ENCODE measurements at places on chromosomes 13 and 19. TPM values are rescaled to one million over a fixed set of nuclear protein-coding genes. Genes with fewer than 3 reads are reported as not detected.

Gene ZNF285
- total RNA-seq = 0.16 TPM

DNA sequence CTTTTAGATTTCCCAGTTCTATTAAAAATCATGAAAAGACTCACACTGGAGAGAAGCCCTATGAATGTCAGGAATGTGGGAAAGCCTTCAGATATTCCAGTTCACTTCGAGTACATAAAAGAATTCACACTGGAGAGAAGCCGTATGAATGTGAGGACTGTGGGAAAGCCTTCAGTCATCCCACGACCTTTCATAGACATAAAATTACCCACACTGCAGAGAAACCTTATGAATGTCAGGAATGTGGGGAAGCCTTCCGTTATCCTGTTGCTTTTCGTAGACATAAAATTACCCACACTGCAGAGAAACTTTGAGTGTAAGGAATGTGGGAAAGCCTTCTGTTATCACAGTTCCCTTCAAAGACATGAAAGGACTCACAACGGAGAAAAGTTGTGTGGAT lies 55.2 kb downstream of the ZNF627 start:
- H3K27ac ChIP-seq = no peak overlapping the region
- no peak for DNase-seq
- H3K27me3 ChIP-seq = no peaks in the 10 kb centered on the region
- H3K4me1 ChIP-seq = no peaks in the 10 kb centered on the region
- no peaks in the 10 kb centered on the region for H3K36me3 ChIP-seq

DNA sequence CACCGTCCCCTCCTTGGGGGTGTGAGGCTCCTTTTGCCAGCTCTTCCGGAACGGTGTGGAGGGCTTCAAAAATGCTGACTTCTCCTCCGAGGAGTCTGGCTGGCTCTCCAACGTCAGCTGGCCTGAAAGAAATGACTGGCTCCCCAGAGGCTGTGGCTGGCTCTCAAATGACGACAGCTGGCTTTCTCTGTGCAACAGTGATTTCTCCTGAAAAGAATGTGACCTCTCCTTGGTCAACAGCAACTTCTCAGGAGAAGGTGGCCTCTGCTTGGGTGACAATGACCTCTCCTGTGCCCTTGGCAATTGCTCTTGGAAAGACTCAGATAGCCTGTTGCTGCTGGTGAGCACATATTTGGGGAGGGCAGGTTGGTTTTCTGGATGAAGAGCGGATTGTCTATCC lies 29.2 kb downstream of the ONECUT3 start:
- peaks cover 53% of the 10 kb centered on the region for H3K27me3 ChIP-seq
- H3K4me3 ChIP-seq = no peak overlapping the region
- H3K36me3 ChIP-seq = no peaks in the 10 kb centered on the region
- DNase-seq = no peak
- no peaks in the 10 kb centered on the region for H3K4me1 ChIP-seq
- H3K27ac ChIP-seq = no peak overlapping the region

DNA sequence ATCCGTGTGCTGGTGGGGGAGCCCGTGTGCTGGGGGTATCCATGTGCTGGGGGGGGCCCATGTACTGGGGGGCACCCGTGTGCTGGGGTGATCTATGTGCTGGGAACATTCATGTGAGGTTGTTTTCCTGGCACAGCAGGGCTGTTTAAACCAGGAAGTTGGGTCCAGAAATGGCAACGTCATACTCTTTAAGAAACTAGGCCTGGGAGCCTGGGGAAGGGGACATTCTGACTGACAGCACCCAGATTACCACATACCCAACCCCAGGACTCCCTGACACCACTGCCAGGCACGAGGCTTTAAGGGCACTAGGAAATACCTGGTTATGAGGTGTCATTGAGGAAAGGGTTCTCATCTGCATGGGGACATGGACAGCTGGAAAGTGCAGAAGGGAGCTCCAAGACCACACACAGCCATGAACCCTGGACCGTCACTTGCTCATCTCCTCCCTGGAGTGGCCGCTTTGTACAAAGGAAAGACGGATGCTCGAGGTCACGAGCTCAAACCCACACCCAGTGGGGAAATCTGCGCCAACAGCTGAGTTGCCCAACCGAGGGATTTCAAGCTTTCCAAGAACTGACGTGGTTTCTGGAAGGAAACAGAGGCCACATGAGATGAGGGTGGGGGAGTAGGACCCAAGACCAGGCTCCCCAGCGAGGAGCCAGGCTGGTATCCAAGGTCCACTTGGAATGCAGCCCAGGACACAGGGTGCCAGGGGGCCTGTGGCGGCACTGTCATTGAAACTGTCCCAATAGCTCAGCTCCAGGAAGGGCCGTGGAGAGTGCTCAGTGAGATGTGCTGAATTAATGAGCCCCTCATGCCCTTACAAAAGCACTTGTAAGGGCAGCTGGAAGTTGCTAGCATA lies 40.9 kb downstream of the RAB20 start:
- H3K4me3 ChIP-seq = no peak overlapping the region
- H3K4me1 ChIP-seq = peaks cover 17% of the 10 kb centered on the region
- no peaks in the 10 kb centered on the region for H3K27me3 ChIP-seq
- no peaks in the 10 kb centered on the region for H3K36me3 ChIP-seq
- H3K27ac ChIP-seq = no peak overlapping the region

GRCh38 chr19:6023936-6024335 lies 46.0 kb upstream of the RANBP3 start:
- no peak overlapping the region for H3K27ac ChIP-seq
- no peaks in the 10 kb centered on the region for H3K36me3 ChIP-seq
- peaks cover 8% of the 10 kb centered on the region for H3K4me1 ChIP-seq

DNA sequence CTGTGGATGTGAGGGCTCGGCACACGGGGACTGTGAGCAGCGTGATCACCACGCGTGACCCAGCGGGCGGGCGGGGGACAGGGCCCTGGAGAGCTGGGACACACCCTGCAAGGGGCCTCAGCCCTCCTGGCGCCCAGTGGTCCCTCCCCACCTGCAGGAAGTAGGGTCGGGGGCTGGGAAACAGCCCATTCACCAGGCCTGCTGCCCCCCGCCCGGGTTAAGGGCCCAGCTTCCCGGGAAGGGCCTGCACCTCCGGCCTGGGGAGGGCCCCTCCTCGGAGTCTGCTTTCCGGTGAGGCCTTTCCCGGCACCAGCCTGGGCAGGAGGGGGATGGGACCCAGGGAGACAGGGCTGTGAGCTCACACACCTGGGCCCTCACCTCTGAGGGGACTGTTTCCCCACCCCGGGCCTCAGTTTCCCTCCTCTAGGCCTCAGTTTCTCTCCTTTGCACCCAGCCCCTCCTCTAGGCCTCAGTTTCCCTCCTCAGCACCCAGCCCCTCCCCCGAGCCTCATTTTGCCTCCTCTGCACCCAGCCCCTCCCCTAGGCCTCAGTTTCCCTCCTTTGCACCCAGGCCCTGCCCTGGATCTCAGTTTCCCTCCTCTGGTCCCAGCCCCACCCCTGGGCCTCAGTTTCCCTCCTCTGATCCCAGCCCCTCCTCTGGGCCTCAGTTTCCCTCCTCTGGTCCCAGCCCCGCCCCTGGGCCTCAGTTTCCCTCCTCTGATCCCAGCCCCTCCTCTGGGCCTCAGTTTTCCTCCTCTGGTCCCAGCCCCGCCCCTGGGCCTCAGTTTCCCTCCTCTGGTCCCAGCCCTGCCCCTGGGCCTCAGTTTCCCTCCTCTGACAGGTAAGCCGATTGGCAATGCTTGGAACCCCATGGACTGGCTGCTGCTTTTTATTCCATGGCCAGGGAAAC lies 1.9 kb upstream of the MADCAM1 start:
- DNase-seq = no peak
- H3K27me3 ChIP-seq = peaks cover 26% of the 10 kb centered on the region
- H3K4me3 ChIP-seq = no peak overlapping the region
- no peaks in the 10 kb centered on the region for H3K36me3 ChIP-seq
- peaks cover 27% of the 10 kb centered on the region for H3K4me1 ChIP-seq
- no peak overlapping the region for H3K27ac ChIP-seq

- H3K27ac ChIP-seq = no peak overlapping the region
- DNase-seq = no peak
- no peaks in the 10 kb centered on the region for H3K4me1 ChIP-seq
- H3K36me3 ChIP-seq = no peaks in the 10 kb centered on the region
- no peak overlapping the region for H3K4me3 ChIP-seq
Observed at GRCh38 chr13:84946192-84946591, 853.0 kb downstream of the SLITRK6 start.

DNA sequence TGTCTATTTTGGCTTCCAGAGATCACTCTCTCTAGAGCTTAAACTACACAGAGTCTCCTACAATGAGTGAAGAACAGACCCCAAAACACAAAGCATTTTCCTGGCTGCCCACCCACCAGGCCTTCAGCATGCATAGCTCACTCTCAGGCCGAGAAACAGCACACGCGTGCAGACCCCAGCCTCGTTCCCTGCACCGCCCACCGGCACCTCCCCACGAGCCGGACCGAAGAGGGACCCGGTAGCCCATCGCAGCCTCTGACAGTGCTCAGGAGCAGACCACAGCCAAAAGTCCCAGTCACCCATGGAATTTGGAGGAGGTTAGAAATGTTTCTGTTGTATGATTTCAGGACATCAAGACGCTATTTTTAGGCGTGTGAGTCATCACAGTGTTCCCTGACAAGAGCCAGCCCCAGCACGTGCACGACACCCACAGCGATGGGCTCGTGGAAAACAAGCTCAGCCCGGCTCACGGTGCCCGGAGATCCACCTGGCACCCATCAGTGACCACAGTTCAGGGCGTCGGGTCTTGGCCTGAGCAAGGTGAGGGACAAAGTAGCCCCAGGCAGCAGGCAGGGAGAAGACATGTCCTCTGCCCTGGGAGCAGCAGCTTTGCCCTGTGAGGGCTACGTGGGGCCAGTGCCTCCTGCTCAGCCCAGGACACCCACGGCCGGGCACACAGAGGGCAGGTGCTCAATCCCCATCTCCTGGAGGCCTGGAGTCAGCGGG lies 50.1 kb upstream of the SPACA7 start:
- H3K4me3 ChIP-seq = no peak overlapping the region
- no peaks in the 10 kb centered on the region for H3K36me3 ChIP-seq
- H3K27me3 ChIP-seq = no peaks in the 10 kb centered on the region
- DNase-seq = no peak
- no peaks in the 10 kb centered on the region for H3K4me1 ChIP-seq
- no peak overlapping the region for H3K27ac ChIP-seq

- no peaks in the 10 kb centered on the region for H3K27me3 ChIP-seq
- no peak overlapping the region for H3K4me3 ChIP-seq
- no peaks in the 10 kb centered on the region for H3K4me1 ChIP-seq
- H3K36me3 ChIP-seq = no peaks in the 10 kb centered on the region
- H3K27ac ChIP-seq = no peak overlapping the region
- no peak for DNase-seq
Observed at GRCh38 chr13:31594056-31594455, 145.3 kb upstream of the RXFP2 start.

GRCh38 chr19:16385821-16386220 lies 61.2 kb downstream of the KLF2 start:
- peaks cover 54% of the 10 kb centered on the region for H3K4me1 ChIP-seq
- H3K27me3 ChIP-seq = no peaks in the 10 kb centered on the region
- peaks cover 49% of the 10 kb centered on the region for H3K36me3 ChIP-seq
- DNase-seq = no peak
- no peak overlapping the region for H3K27ac ChIP-seq

- no peak overlapping the region for H3K27ac ChIP-seq
- no peak for DNase-seq
- no peaks in the 10 kb centered on the region for H3K36me3 ChIP-seq
- no peaks in the 10 kb centered on the region for H3K27me3 ChIP-seq
- no peak overlapping the region for H3K4me3 ChIP-seq
- H3K4me1 ChIP-seq = no peaks in the 10 kb centered on the region
Observed at GRCh38 chr13:56166864-56167263, 973.9 kb upstream of the PRR20A start.

DNA sequence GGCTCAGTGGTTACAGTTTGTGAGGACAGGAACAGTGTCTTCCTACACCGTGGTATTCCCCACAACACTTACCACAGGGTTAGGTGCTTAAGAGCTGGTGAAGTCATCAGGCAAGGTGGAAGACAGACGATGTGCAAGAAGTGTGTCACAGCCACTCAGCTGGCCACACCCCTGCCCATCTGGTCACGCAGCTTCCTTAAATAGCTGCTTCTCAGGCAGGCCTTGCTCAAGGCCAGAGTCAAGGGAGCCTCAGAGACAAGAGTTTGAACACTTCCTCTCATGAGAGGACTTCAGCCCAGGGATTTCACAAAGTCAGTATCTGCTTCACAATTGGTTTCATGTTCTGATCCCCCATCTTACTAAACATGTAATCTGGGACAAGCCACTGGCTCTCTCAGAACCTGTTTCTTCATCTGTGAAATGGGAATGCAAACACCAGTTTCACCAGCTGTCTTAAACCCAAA lies 80.3 kb upstream of the FRY start:
- no peak overlapping the region for H3K27ac ChIP-seq
- no peak overlapping the region for H3K4me3 ChIP-seq
- H3K4me1 ChIP-seq = peaks cover 5% of the 10 kb centered on the region
- DNase-seq = no peak
- no peaks in the 10 kb centered on the region for H3K27me3 ChIP-seq
